ENCODE measurements at places on chromosomes 2 and 18.

DNA sequence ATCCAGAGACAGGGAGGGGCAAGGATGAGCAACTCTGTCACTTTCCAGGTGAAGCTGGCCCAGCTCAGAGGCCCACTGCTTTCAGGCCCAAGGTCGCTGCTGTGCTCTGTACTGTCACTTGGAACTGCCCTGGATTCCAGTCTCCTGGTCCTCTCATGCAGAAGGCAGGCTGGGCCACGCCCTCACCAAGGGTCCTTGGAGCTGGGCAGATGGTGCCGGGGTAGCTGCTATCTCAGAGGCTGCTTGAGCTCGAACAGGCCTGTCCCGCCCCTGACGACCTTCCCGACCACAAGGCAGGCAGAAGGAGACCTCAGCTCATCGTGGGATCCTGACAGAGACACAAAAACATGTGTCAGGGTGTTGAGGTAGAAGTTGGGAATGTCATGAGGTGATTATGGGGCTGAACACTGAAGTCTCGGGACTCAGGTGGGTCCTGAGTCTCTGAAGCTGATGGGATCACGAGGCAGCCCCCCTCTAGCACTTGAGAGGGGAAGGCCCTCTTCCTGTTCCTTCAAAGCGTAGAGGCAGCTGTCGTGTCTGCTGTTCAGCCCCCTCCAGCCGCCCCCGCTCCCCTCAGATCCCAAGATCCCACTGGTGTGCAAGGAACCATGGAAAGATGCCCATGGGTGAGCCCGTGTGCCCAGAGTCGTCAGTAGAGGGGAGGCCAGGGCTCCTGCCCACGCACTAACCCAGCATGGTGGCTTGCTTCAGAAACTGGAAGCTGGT, 78.3 kb downstream of the POLR1A start:
- DNase-seq: no peak

DNA sequence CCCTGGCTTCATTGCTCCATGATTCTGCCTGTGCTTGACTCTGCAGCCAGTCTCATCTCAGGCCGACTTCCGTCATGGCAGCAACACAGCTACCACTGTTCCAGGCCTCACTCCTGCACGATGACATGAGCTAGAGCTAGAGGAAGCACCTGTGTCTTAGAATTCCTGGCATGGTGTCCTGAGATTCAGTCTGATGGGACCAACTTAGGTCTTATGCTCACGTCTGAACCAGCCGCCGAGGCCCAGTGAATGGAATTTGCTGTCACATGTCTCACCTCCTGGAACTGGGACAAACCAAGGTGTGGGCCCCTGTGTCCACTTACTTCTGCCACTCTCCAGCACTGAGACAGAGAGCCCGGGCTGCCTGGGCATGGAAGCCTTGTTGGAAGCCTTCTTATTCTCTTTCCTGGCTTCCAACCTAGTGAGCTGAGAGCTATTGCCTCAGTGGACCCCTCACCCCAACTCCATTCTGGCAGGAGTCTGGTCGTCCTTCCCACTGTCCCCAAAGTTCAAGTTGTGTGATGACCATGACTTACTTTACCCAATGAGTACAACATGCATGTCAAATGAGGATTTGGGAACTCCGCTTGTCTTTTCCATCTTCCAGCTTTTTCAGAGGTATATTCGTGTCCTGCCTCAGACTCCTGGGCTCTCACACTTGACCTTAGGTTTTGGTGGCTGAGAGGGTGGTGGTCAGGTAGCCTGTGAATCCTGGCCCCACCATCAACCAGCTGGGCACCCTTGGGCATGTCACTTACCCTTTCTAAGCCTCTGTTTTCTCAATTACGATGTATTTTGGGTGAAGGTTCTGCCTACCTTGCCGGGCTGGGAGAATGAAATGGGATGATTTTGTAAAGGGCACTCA, 39.1 kb upstream of the HS6ST1 start:
- DNase-seq: no peak

- no peak for DNase-seq
These were observed 268.6 kb downstream of the FIGN start for GRCh38 chr2:163467251-163467630.

DNA sequence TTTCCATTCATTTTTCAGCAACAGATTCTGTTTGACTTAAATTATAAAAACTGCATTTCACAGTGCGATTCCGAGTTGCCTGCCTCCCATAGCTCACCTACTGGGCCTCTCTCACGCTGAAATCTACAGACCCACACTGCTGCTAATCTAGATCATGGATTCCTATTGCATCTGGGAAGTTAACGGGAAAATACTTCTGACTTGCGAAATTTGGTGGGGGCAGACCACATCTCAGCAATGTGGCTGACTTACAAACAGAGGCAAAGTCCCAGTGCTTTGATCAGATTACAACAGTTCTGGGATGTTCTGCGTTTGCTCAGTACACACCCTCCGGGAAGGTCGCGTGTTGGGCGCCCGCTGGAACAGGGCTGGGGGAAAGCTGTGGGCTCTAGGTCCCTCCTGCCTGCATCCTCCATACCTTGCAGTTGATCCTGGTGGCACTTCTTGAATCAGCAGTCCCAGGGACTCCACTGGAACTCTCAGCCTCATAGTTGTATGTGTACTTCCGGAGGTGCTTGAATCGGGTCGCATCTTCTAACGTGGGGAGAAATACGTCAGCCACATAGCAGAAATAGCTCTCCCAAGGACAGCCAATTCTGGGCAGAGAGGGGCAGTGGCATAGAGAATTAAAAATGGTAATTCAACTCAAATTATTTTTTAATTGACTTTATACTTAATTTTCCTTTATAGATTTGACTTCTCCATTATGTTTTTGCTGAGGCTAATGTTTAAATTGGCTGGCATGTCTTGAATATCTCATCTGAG, 1.7 kb downstream of the APOB start:
- DNase-seq: no peak

- no peak for DNase-seq
These were observed 120.4 kb downstream of the ZNF516 start for GRCh38 chr18:76374330-76375281.

- DNase-seq: no peak
These were observed 166.8 kb downstream of the CAMKMT start for GRCh38 chr2:44528595-44528994.

DNA sequence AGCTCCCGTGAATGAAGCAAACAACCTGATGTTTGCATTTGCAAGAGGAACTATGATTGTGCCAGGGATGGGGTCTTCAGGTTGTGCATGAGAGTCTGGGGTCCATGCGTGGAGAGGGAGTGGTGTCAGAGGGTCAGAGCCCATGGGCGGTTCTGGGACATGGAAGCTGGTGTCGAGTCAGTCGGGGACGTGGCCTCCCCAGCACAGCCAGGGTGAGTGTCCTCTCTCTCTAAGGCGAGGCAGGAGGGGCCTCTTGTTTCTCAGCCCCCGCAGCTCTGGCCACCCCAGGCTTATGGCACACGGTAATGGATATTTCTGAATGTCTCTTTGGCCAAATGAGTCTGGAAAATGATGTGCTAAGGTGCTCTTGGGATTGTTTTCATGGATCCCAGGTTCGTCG, 118.6 kb downstream of the RTP5 start:
- DNase-seq: no peak

GRCh38 chr2:98347298-98348065, 1.2 kb downstream of the CNGA3 start:
- DNase-seq: no peak

- no peak for DNase-seq
These were observed 108.9 kb upstream of the ITGA4 start for GRCh38 chr2:181348107-181348837.

DNA sequence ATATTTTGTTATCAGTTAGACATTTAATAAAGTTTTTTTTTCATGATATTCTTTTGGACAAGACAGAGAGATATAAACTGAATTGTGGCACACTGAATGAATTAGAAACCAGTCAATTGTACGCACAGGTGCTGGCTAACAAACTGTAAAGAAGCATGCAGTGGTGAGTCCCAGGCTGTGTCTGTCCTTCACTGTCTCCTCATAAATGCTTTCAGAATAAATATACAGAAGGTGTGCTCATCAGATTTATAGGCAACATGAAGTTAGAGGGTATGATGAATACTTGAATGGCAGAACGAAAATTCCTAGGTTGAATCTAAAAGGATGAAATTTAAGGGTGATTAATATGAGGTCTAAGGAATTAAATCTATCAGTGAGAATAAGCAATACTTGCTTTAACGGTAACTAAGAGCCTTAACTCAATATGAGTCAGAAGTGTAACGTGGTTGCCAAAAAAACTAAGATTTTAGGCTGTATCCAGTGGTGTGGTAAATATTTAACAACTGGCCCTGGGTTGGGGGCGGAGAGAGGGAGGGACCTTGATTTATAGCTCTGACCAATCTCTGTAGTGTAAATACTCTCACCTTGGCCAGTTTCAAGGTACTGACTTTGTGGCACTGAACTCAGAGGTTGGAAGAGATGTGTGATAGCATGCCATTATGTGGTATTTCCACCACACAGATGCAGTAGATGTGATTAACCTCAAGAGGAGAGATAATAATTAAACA, 41.9 kb upstream of the AAK1 start:
- DNase-seq: no peak

DNA sequence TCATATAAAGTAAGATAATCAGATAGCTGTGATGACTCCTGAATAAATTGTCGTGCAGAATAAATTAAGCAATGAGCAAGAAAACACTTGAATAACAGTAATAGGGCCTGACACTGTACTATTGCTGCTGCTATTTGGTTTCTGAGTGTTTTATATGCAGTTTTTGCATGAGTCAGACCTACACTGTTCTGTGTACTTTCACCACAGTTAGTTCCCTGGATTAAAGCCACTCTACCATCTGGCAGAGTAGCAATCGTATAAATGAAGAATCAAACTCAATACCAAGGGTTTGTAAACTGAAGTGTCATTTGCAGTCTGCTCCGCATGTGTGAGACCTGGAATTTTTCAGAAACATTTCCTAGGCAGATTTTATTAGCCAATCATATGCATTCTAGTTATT, 398.6 kb upstream of the CDH7 start:
- DNase-seq: no peak

GRCh38 chr2:122636097-122636496, 880.6 kb downstream of the TSN start:
- no peak for DNase-seq

DNA sequence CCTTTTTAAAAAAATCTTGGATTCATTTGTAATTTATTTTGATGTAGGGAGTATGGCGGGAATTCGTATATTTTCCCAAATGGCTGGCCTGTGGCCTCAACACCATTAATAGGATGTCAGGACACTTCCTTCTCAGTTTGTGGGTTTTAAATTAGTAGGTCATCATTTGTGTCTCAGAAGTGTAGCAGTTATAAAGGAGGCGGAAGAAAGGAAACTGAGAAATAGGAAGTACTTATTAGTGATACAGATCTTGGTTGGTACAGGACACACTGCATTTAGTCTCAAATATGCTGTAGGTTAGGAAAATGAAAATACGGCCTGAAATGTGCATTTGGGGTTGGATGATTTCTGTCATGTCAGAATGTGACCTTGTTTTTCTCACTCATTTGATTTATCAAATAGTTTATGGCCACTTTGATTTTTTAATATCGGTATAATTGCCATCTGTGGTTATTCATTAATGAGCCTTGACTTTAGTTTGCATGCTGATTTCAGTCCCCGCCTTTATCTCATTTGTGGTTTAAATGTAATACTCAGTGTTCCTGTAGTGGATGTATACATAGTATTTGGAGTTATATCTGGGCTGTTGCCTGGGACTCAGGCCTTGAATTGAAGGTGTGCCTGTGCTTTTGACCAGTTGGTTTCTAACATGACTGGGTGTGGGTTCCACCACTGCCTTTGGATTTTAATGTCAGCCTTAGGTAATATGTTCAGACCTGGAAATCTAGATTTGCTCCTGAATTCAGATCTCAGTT, 31.4 kb downstream of the ZCCHC2 start:
- DNase-seq: no peak

GRCh38 chr2:9665898-9666297, 35.1 kb upstream of the YWHAQ start:
- DNase-seq: no peak

DNA sequence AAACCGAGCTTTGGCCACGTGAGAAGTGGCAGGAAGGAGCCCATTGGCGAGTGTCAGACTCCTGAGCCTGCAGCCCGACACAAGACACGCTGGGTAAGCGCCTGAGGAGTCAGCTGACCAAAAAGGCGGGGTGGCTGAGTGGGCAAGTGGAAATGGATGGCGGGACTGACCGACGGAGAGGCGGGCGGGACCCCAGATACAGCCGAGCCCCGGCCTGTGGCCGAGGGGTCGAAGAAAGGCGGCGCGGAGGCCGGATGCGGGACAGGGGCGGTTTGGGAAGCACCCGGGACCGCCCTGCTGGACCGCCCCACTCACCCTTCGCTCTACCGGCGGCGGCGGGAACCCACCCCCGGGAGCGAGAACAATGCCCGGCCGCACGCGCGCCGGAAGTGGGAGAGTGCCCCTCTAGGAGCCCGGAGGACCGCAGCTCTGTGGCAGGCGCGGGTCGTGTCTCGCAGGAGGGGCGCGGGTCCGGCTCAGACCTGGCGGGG, 22.8 kb downstream of the ZSCAN30 start:
- DNase-seq: peak; percentile 70

- DNase-seq: no peak
These were observed 59.7 kb upstream of the MAPRE2 start for GRCh38 chr18:34981487-34981886.

DNA sequence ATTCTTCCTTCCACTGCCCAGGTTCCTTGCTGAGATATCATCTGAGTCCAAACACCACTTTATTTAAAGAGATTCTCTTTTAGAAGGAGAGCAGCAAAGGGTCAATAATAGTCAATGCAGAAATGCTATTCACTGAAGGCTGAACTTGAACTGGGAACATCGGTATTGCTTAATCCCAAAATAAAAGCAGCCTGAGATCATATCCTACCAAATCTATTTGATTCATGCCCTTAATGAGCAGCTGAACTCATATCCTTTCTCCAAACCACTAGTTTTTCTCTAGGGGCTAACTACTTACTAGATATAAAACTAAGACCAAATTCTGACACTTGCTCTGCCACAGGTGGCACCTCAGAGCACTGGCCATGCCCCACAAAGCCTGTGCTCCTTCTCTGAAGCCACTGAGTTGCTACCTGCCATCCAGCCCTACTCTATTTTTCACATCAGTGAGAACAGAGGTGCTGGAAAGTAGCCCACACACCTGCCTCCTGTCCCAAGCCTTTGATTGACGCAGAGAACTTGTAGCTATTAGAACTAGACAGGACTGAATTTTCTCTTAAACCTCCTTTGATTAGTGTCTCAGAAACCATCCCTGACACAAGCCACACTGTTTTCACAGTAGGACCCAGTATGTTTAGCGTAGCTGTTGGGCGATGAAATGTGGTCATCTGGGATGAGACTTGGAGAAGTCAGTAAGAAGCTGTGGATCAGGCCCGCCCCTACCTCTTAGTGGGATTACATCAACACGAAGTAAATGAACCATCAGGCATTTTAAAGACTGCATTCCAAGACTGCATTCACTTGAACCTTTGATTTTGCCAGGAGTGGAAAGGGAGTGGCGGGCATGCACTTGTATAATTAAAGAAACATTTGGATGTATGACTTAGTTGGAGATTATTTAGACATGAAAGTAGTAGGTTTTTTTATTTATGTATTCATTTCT, 124.3 kb downstream of the RBMS1 start:
- no peak for DNase-seq
